ENCODE measurements at places on chromosomes 7 and 10. TPM values are rescaled to one million over a fixed set of nuclear protein-coding genes. Genes with fewer than 3 reads are reported as not detected.

The UPK3BL2 gene
- polyA plus RNA-seq = 14.3 TPM

The LRRC17 gene
- 82.3 TPM for polyA plus RNA-seq

- no peak for DNase-seq
These were observed 407.9 kb downstream of the NRG3 start for GRCh38 chr10:82282782-82283456.

- no peak for DNase-seq
These were observed 370.8 kb downstream of the CDC14C start for GRCh38 chr7:49295146-49295545.

DNA sequence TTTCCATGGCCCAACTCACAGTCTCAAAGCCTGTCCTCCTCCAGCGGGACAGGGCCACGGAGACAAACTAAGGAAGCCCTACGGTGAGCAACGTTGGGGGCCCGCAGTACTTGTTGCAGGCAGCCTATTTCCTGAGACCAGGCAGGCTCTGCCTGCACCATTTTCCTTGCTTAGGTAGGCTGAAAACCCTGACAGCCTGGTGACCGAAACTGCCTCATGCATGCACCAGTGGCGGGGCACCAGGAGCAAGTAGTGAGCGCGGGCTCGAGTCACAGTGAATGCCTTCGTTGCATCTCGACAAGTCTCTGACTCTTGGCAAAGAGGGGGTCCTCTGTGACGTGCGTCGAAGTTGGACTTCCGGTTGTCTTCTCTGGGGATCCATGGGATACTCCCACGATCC is 23.3 kb upstream of the ZNF273 start:
- DNase-seq = no peak

The ADARB2 gene
- polyA plus RNA-seq = 1.1 TPM

DNA sequence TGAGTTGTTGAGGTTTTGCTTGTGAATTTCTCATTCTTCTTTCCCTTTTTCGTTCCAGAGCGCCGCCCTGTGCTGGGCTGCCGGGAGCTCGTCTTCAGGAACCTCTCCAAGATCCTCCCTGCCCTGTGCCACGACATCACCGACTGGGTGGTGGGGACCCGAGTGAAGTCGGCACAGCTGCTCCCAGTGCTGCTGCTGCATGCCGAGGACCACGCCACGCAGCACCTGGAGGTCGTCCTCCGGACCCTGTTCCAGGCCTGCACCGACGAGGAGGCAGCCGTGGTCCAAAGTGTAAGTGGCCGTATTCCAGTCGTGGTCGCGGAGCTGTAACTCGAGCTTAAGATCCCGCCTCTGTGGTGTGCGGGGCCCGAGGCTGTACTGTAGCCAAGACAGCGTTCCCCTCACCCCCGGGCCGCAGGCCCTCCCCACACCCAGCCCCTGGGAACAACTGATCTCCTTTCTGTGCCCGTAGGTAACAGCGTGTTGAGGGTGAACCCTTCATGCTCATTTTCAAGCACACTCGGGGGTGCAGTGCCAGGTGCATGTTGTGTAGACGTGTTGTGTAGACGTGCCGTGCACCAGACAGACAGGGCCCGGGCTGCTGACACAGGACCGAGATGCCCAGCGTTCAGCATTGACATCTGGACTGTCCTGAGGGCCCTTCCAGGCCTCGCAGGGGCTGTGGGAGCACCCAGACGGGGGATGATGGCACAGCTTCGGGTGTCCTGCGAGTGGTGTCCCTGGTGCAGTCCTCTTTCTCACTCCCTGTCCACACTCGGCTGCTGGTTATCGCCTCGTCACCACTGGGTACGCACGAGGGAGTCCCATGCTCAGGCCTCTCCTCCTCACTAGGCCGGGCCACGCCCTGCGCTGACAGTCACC is 27.7 kb upstream of the PRKAR1B start:
- no peak for DNase-seq

DNA sequence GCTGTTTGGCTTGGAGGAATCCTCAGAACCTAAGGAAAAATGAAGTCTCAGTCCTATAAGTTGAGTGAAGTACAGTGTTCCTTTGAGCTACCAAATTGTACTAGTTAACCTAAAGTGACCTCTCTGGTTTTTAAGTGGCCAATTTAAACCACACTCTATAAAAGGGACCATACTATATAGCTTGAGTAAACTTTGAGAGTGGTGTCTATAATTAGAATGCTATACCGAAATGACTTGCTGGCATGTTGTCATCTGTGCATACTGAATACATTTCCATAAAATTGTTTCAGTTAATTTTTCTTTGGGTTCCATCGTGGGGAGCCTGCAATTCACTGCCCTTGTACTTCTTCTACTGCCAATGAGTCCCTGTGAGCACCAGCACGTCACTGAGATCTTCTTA is 151.1 kb downstream of the DKK1 start:
- no peak for DNase-seq

The LBX1 gene
- not detected for polyA plus RNA-seq

DNA sequence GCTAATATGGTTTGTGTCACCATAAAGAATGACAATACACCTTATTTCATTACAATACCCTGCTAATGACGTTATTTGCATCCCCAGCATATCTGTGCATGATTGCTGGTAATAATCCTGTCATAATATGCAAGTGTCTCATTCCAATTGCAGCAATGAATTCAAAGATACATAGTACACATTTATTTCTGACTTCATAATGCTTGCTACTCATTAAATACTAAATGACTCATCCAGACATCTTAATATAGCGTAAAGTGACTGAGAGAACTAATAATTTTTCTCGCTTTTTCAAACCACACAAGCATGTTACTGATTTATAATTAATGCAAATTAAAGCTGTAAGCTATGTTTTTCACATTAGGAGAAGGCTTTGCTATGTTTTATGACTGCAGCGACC is 234.7 kb upstream of the MDFIC start:
- DNase-seq = no peak

DNA sequence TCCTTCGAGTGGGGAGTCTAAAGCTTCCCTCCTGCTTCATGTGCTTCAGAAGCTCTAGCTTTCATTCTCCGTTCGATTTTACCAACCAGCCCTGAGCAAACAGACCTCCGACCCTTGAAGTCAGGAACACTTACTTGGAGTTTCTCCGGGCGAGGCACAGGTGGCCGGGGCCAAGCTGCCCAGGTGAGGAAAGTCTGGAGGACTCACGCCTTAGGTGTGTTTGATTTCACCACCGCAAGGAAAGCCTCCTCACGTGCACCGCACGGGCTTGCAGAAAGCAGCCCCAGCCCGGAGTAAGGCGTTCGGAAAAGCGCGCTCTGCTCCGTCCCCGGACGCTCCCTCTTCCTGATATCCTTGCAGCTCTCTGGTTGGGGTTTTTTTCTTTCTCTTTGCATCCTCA is 30.1 kb upstream of the CNPY1 start:
- no peak for DNase-seq

DNA sequence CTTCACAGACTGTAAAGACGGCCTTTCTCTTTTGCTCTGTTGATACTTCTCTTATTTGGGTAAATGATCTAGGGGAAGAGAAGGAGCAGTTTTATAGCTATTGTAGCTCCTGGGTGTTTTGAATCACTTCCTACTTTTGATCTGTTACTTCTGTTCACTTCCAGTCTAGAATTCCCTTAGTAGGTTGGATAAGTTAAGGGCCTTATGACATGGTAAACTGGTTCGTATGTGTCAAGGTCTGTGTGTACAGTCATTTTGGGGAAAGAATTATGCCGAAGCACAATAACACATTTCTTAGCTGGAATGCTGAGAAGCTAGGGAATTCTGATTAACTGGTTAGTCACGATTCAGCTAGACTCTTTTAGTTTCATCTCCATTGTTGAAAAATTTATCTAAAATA is 8.1 kb downstream of the DENND10 start:
- DNase-seq = no peak

GRCh38 chr7:139991911-139992310 is 70.8 kb downstream of the PARP12 start:
- no peak for DNase-seq

GRCh38 chr7:70886547-70886946 is 245.4 kb upstream of the GALNT17 start:
- no peak for DNase-seq

DNA sequence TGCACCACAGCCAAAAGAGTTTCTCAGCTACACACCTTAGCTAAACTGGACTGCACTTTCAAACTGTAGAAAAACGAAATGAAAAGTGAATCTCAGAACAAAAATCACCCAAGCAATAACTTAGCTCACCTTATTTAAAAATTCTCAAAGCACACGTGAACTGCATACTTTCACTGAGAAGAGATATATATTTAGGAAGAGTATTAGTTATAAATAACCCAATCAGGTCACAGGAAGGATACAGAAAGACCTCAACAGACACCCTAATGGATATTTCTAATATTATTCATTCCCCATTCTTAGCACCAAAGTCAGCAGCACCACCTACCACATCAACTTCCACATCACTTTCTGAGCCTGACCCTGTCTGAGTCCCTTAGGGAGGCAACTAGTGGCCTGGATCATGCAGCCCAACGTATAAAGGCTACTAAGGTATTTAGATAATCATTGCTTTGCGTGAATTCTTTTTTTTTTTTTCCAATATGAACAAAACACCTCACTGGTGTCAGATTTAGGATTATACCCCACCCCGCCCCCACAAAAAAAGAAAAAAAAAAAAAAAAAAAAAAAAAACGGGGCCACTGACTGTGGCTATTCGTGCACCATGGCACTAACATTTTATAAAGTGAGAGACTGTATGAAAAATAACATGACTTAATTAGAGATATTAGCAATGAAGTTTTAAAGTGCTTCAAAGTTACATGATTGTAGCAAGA is 2.6 kb downstream of the ABI1 start:
- DNase-seq = no peak

The NOLC1 gene
- polyA plus RNA-seq = 95.8 TPM

- DNase-seq = no peak
These were observed 622.4 kb downstream of the NRG3 start for GRCh38 chr10:82497439-82497838.

The ARL3 gene
- 27.5 TPM for polyA plus RNA-seq

DNA sequence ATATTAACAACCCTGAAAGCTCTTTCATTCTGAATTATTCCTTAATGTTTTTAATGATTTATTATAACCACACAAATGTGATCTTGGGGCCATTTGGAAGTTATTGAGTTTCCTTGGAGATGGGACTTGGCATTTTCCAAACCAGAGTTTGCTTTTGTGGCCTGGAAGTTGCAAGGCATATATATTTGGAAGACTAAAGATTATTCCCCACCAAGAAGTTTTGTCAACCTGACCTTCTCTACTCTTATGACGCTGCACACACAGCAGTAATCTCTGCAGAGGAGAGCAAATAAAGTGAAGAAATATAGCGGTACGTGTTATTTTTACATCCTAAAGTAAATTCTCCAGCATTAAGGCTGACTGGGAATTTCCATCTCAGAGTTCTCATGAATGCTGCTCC is 397.0 kb downstream of the LRMDA start:
- DNase-seq = peak; percentile 24

The CDNF gene
- 2.0 TPM for polyA plus RNA-seq

DNA sequence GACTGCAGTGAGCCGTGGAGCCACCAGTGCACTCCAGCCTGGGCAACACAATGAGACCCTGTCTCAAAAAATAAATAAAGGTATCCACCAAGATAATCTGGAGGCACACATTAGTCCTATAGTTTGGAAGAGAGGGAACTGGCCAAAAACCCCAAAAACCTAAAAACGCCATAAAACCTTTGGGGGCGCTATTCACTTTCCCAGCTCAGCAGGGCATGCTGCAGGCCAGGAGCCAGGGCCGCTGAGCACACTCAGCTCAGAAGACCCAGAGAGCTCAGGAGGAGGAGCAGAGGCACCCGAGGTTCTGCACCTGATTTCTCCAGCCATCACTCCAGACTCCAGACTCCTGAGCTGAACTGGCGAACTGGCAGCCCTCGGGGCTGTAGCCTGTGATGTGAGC is 167.2 kb upstream of the IMMP2L start:
- DNase-seq = no peak

The FAM13C gene
- 7.5 TPM for polyA plus RNA-seq

The AHR gene
- 36.3 TPM for polyA plus RNA-seq

GRCh38 chr7:69735582-69735981 is 137.3 kb downstream of the AUTS2 start:
- DNase-seq = no peak

- DNase-seq = no peak
These were observed 39.2 kb downstream of the WBP1L start for GRCh38 chr10:102782673-102783551.

DNA sequence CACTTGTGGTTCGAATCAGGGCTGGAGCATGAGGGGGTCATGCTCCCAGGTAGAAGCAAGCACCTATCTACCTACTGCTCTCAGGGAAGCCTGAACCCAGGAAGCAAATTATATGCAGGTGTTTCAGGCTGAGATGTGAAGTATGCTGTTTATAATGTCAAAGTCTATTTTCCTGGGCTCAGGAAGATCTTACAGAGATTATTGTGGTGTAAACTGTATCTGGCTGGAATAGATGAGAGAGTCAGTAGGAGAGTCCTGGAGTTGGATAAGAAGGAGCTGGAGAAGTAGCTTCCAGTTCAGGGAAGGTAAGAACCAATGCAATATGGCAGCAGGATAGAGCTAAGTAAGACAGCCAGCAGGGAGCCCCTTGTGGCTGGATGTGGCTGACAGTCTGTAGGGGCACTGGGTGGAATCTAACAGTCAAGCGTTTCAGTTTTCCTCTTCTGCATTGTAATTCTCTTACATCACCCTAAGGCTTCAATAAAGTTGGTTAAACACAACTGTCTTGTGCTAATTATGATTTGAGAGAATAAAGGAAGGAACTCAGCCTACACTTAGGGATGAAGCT is 105.9 kb upstream of the EEPD1 start:
- no peak for DNase-seq

DNA sequence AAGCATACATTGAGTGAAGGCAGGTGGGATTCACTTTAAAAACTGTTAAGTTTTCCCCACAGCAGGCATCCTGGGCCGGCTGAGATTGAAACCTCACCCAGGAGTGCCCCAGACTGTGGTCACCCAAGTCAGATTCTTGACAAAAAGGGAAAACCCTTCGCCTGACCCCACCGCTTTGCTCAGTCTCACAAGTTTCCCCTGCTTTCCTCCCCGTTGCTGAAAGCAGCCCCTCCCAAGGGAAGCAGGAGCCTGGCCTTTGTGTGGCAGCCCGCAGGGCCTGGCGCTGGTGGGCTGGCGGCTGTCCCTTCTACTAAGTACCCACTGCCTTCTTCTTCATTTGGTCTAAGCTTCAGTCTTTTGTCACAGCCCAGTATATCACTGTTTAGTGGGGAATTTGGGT is 16.0 kb downstream of the RNF32 start:
- no peak for DNase-seq

- no peak for DNase-seq
These were observed 223.7 kb downstream of the MAD1L1 start for GRCh38 chr7:2008936-2009540.

The AOC1 gene
- 51.1 TPM for polyA plus RNA-seq

The SLC13A1 gene
- polyA plus RNA-seq = 29.2 TPM

The ELN gene
- polyA plus RNA-seq = 42.8 TPM

The TMEM176A gene
- polyA plus RNA-seq = 76.3 TPM

The SLC18A3 gene
- polyA plus RNA-seq = not detected
